Thyroid gland (tissue), 4 donors: ENCODE measurements at places on chromosomes 4 and X.

GRCh38 chr4:122715221-122715620, 17.3 kb upstream of the BBS12 start:
- no peak for DNase-seq

DNA sequence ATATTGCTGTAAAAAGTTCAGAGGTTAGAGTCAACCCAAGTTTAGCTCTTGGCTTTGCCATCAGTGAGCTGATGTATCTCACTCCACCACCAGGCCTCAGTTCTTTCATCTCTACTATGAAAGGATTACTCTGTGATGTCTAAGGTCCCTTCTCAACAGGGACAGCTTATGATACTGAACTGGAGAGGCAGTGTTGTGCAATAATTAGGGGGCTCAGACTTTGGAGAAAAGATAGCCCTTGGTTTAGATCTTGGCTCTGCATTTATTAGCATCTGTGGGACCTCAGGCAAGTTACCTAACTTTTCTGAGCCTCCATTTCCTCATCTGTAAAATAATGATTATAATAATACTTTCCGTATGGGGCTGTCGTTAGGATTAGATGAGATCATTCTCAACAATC, 89.0 kb downstream of the COL4A6 start:
- DNase-seq: no peak

- DNase-seq: no peak
These were observed 49.2 kb downstream of the FHIP1A start for GRCh38 chr4:151458148-151458547.

GRCh38 chr4:70979445-70980008, 13.9 kb upstream of the DCK start:
- DNase-seq: no peak

- no peak for DNase-seq
These were observed 3.7 kb downstream of the CXCL9 start for GRCh38 chr4:76003620-76004019.
